ENCODE measurements at places on chromosomes 1 and 21. TPM values are rescaled to one million over a fixed set of nuclear protein-coding genes. Genes with fewer than 3 reads are reported as not detected.

Gene TCHH
- not detected for total RNA-seq

Gene OVAAL
- not detected for total RNA-seq

Gene ETV3L
- not detected for total RNA-seq

Gene PAPPA2
- total RNA-seq, result not detected

Measured in endothelial cell of umbilical vein (primary cell).